ENCODE measurements at places on chromosomes 2 and 18.

- H3K4me3 ChIP-seq, result peak overlapping the region; percentile 29
- H3K36me3 ChIP-seq, result no peaks in the 10 kb centered on the region
- H3K27me3 ChIP-seq, result no peaks in the 10 kb centered on the region
- H3K4me1 ChIP-seq, result peaks cover 39% of the 10 kb centered on the region
- H3K27ac ChIP-seq, result no peak overlapping the region
Observed at GRCh38 chr2:10331702-10332401, 29.1 kb downstream of the HPCAL1 start.

DNA sequence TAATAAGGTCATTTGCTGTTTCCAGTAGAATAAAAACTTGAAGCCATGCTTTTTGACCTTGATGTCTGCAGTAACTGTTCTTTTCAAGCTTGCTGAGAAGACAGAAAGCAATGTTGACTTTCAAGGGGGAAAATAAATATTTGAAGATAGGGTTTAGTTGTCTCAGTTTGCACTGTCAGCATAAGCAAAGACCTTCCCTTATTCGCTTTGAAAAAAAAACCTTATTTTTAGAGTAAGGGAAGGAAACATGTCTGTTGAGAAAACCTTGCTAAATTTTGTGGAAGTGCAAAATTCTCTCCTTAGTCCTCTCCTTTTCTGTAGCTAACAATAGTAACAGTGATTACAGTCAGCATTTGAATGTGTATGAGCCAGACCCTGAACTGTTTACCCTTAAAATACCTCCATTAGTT is 43.1 kb downstream of the MAP4K4 start:
- no peak overlapping the region for H3K27ac ChIP-seq
- H3K27me3 ChIP-seq, result no peaks in the 10 kb centered on the region
- peaks cover 42% of the 10 kb centered on the region for H3K4me1 ChIP-seq

- no peaks in the 10 kb centered on the region for H3K27me3 ChIP-seq
- H3K4me3 ChIP-seq, result no peak overlapping the region
- H3K4me1 ChIP-seq, result peaks cover 7% of the 10 kb centered on the region
- no peaks in the 10 kb centered on the region for H3K36me3 ChIP-seq
Observed at GRCh38 chr2:26325851-26326250, 20.1 kb upstream of the SELENOI start.

DNA sequence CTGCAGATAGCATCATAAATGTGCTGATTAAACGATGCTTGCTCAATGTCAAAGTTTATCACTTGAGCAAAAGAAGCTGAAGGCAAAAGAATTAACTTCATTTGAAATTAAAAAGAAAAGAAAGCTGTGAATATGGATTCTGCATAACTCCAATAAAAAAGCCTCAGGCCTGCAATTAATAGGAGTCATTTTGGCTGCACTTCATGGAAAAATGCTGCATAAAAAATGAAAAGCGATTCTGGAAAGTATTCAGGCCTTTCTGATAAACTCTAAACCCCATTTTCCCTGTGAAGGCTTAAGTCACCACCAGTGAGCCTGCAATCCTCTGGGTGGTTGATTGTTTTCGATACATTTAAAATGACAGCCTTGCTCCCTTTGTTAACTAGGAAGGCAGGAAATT is 1793.4 kb downstream of the SUCLG1 start:
- H3K27ac ChIP-seq, result no peak overlapping the region
- DNase-seq, result no peak
- no peaks in the 10 kb centered on the region for H3K27me3 ChIP-seq
- no peak overlapping the region for H3K4me3 ChIP-seq
- H3K4me1 ChIP-seq, result no peaks in the 10 kb centered on the region

DNA sequence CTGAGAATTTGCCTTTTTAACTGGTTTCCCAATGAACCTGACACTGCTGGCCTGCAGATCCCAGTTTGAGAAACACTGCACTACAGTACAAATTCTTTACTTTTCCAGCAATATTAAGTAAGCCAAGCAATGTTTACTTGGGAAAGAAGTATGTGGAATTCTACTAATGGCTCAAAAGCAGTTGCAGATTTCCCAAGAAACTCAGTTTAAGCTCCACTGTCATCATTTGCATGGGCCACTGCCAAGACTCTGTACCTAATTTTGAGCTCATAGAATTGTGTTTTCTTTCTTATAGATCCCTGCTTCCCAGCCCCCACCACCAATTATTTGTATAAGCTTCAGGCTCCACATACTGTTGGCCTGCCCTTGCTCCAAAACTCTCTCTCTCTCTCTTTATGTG is 676.1 kb downstream of the RNF144A start:
- H3K36me3 ChIP-seq, result no peaks in the 10 kb centered on the region
- no peak overlapping the region for H3K4me3 ChIP-seq
- no peak for DNase-seq
- H3K4me1 ChIP-seq, result no peaks in the 10 kb centered on the region
- H3K27me3 ChIP-seq, result no peaks in the 10 kb centered on the region

DNA sequence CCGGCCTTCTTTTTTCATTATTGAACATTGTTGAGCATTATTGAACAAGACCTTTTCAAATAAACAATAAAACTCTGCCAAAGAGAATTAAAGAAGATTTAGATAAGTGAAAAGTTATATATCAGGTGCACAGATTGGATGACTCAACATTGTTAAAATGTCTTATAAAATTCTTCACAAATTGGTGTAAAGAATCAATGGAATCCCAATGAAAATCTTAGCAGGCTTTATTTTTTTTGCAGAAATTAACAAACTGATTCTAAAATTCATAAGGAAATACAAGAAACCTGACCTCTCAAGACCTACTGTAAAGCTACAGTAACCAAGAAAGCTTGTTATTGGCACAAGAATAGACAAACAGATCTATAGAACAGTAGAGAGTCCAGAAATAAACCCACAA is 70.3 kb downstream of the LAMA1 start:
- no peak overlapping the region for H3K4me3 ChIP-seq
- no peaks in the 10 kb centered on the region for H3K36me3 ChIP-seq
- DNase-seq, result no peak
- no peak overlapping the region for H3K27ac ChIP-seq

DNA sequence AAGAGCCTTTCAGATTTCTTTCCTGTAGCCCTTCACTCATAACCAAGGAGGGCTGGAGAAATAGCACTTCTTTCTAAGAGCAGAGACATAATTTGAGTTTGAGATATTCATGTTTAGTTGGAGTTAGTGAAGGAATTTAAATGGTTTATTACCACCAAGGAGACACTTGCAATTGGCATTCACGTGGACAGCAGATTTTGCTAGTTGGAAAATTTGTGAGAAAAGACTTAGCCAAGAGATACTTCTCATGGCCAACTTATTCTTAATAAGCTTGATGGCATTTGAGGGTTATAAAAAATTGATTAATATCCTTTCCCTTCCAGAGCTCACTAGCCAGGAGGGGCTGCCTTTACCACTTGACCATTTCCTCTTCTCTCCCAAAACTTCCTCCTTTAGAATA is 518.7 kb downstream of the TNS1 start:
- no peak overlapping the region for H3K4me3 ChIP-seq
- peaks cover 3% of the 10 kb centered on the region for H3K4me1 ChIP-seq
- no peak for DNase-seq
- H3K27ac ChIP-seq, result peak overlapping the region; percentile 13
- H3K36me3 ChIP-seq, result no peaks in the 10 kb centered on the region

GRCh38 chr18:3541549-3542386 is 91.8 kb downstream of the TGIF1 start:
- peaks cover 38% of the 10 kb centered on the region for H3K4me1 ChIP-seq
- DNase-seq, result no peak
- H3K36me3 ChIP-seq, result no peaks in the 10 kb centered on the region
- H3K27me3 ChIP-seq, result no peaks in the 10 kb centered on the region
- no peak overlapping the region for H3K4me3 ChIP-seq

DNA sequence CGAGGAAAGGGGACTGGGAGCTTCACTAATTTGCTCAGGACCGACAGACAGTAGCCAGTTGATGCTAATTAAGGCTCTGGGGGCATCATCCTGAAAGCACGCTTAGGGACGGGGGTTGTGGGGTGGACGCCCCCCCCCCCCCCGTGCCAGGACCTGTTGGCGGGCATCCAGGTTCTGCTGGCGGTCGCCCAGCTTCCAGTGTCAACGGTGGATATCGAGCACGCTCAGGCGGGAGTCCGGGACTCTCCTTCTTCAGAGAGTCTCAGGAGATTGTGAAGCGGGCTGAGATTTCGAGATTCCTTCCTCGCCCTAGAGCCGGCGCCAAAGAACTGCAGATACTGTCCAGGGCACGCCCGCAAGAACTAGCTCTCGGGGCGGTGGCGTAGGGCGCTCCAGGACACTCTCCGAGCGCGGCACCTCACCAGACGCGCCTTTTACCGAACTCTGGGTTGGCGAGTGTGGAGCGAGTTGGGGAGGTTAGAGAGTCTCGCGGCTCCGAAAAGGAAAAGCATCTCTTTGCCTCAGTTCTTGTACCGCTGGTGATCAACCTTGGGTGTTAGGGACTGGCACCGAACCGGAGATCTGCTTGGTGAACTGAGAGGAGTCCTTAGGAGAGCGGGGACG is 5.6 kb downstream of the RAX start:
- H3K27ac ChIP-seq, result no peak overlapping the region
- H3K4me3 ChIP-seq, result no peak overlapping the region
- peaks cover 41% of the 10 kb centered on the region for H3K4me1 ChIP-seq
- no peaks in the 10 kb centered on the region for H3K36me3 ChIP-seq
- no peak for DNase-seq

All from suprapubic skin (tissue), 4 donors.